ENCODE measurements at places on chromosomes 5 and 9. TPM values are rescaled to one million over a fixed set of nuclear protein-coding genes. Genes with fewer than 3 reads are reported as not detected.

DNA sequence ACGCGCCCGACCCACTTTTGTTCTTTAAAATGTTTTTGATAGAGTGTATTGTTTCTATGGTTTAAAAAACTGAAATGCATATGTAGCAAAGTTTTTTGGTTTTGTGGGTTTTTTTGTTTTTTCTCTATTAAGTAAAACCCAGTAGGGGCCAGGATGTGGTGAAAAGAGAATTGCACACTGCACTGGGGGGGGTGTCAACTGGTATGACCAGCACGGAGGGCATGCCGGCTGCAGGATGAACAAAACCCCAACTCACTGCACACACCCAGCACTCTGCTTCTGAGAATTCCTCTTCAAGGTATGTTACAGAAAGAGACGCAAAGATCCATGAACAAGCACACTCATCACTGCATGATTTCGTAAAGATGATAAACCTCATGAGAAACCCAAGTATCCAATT, 75.0 kb downstream of the STK10 start:
- DNase-seq: no peak

DNA sequence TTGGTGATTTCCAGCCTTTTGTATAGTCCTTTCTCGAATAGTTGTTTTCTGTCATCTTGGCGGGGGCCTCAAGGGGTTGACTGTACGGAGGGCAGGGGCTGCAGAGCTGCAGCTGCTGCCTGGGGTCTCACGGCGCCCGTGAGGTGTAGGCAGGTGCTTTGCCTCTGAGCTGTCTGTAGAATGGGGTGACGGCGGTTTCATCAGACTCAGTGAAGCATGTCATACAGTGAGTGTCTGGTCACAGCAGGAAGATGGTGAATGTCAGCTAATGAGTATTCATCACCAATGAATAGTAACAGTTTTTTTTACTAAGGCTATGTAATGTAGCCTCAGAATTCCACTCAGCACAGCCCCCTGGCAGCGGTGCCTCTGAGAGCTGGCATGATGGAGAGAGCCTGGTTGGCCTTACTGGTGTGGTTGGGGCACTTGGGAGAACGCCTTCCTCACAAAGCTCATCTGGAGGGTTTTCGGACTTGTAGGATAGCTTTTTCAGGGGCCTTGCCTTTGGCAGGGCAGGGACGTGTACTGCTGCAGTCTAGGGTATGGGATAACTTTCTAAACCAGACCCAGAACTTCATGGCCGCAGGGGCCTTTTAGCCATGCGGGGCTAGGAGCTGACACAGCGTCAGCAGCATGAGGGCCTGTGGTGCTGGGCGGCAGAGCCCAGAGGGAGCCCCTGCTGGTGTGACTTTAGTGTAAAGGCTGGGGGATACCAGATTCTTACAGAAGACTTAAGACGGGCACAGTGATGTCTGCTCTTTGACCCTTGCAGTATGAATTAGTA, 15.0 kb downstream of the TENT4A start:
- DNase-seq: no peak

PCDHB7 gene
- 7.1 TPM for polyA plus RNA-seq

GPR150 gene
- not detected for polyA plus RNA-seq

GRCh38 chr5:6573651-6574101, 59.2 kb downstream of the NSUN2 start:
- DNase-seq: no peak

- no peak for DNase-seq
These were observed 130.1 kb downstream of the FBN2 start for GRCh38 chr5:128407944-128408343.

FAT2 gene
- 11.0 TPM for polyA plus RNA-seq

GRCh38 chr5:111242606-111243005, 18.4 kb downstream of the CAMK4 start:
- DNase-seq: no peak

OTULINL gene
- 12.6 TPM for polyA plus RNA-seq

DNA sequence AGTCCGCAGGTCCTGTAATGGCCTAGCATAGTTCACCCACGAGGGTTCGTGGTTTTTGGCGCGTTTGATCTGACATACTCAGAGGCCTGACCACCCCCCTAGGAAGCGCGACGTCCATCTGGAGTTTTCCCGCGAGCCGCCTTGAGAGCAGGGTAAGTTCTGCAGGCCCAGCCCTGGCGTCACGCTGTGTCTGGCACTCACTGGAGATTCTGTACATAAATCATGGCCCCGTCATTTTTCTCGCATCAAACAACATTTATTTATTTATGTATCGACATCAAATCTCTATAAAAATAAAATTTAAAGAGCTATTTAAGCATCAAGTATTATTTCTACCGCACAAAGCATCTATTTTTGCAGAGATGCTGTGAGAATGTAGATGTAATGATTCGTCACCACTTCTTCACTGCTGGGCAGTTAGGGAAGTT, 437 bp upstream of the TRIM41 start:
- DNase-seq: no peak

DNA sequence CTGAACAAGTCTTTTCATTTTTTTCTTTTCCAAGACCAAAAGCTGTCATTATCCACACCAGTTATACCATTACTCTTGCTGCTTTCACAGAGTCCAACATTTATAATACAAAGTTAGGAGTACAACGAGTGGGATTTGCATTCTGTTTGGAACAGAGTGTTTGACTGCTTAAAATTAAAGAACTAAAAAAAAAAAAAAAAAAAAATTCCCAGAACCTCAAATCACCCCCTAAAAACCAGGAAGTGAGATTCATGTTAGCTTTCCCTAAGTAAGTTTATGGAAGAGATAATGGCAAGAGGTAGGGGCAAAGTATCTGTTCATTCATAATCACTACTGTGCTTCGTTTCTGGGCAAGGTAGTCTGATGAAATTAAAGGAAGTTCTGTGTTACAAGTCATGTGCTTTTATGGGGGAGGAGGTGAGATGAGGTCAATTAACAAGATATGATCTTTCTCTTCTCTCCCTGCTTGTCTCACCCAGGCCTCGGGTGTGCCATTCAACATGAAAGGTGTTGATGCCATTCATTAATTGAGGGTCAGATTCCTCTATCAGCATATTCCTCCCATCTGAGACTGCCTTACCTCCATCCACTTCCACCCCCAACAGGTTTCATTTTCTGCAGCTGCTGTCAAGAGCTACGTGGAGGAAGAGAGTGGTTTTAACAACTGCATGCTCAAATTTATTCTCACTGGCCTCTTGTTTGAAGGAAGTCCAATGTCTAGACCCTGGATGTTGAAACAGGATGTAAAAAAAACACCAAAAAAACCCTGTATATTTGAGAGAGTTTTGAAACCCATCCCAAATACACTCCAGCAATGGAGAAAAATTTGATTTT, 58.1 kb downstream of the MARCHF3 start:
- DNase-seq: no peak

DNA sequence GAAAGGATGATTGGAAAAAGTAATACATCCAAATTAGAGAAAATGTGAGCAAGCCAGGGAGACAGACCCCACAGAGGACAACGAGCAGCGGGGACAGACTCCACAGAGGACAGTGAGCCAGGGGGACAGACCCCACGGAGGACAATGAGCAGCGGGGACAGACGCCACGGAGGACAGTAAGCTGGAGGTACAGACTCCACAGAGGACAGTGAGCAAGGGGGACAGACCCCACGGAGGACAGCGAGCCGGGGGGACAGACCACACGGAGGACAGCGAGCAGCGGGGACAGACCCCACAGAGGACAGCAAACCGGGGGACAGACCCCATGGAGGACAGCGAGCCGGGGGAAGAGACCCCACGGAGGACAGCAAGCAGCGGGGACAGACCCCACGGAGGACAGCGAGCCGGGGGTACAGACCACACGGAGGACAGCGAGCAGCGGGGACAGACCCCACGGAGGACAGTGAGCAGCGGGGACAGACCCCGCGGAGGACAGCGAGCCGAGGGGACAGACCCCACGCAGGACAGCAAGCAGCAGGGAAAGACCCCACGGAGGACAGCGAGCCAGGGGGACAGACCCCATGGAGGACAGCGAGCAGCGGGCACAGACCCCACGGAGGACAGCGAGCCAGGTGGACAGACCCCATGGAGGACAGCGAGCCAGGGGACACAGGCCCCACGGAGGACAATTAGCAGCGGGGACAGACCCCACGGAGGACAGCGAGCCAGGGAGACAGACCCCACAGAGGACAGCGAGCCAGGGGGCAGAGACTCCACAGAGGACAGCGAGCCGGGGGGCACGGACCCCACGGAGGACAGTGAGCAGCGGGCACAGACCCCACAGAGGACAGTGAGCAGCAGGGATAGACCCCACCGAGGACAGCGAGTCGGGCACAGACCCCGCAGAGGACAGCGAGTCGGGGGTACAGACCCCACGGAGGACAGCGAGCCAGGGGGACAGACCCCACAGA, 1.9 kb upstream of the ZDHHC11 start:
- no peak for DNase-seq

- DNase-seq: no peak
These were observed 26.5 kb downstream of the FGF1 start for GRCh38 chr5:142659405-142659804.

DNA sequence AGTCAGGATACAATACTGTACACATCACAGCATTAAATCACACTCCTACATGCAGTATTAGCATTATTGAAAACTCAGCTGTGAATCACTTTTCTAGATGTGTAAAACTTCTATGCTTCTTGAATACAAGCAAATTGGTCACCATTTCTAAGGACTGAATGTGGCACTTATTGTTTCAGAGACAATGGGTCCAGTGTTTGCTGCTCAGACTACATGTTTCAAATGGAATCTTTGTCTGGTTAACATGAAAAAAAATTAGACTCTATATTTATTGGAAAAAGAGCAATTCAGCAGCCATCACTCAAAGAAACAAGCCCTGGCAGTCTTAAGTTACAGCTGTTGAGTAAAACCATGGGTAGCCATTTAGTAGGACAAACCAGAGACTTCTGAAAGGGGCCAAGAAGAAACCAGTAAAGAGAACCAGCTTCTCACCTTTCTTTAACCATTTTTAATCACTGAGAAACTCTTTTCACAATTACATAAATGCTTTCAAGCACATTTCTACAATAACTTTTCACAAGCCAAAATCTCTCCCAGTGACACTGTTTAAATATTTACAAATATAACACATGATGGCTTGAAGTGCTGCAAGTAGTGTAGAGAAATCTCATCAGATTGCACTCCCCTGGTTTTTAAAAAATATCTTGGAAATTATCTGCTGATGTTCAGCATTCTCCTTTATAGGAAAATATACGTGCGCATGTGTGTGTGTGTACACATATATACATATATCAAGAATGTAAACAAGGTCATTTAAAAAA, 35.2 kb downstream of the OR2K2 start:
- DNase-seq: no peak

All from left renal cortex interstitium (tissue), 4 donors.